Amygdala (tissue), 56 donors: ENCODE measurements at places on chromosomes 6 and 20.
A peak's percentile ranks its signal among the peaks of the same experiment; 100 is the strongest.

- DNase-seq = peak; percentile 29
These were observed 190.1 kb downstream of the SCP2D1 start for GRCh38 chr20:19003366-19004336.

DNA sequence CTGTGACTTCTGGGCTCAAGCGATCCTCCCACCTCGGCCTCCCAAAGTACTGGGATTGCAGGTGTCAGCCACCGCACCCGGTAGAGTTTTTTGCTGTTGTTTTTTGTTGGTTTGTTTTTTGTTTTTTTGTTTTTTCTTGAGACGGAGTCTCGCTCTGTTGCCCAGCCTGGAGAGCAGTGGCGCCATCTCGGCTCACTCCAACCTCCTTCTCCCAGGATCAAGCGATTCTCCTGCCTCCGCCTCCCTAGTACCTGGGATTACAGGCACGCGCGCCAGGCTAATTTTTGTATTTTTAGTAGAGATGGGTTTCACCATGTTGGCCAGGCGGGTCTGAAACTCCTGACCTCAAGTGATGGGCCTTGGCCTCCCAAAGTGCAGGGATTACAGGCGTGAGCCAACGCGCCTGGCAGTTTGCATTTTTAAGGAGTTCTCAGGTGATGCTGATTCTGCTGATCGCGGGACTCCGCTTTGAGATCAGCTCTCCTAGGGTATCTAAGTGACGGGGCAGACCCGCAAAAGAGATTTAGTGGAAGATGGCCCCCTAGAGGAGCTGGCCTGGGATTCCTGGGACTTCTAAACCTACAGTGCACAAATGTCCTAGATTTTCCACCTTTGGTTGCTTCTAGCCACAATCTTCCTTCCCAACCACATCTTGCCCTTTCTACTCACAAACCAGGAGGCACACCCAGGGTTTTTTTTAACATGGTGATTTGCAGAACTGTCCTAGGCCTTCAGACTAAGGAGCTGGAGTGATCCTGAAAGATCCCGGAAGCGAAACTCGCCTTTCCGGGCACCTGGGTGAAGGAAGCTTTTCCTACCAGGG, 45.2 kb downstream of the DPPA5 start:
- DNase-seq = no peak

GRCh38 chr6:2641044-2641725, 109.5 kb downstream of the MYLK4 start:
- no peak for DNase-seq

DNA sequence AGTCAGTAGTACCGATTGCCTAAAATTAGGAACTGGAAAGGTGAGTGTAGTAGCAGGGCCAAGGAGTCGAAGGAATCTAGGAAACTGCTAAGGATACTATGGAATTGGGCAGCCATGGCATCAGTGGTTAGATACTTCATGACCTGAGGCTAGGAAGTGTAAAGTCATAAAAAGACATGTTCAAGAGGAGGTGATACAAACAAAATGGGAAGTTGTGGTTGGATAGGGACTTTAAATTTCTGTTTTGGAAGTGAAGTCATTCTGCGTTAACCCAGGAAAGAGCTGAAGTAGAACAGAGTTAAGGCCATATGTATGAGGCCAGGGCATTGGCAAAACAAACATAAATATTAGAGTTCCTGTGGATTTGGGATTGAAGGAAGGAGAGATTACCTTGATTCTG, 88.6 kb upstream of the TMEM181 start:
- DNase-seq = no peak

- no peak for DNase-seq
These were observed 1.1 kb downstream of the BPIFB3 start for GRCh38 chr20:33054791-33055190.

GRCh38 chr20:23231561-23232218, 118.9 kb upstream of the NXT1 start:
- no peak for DNase-seq

DNA sequence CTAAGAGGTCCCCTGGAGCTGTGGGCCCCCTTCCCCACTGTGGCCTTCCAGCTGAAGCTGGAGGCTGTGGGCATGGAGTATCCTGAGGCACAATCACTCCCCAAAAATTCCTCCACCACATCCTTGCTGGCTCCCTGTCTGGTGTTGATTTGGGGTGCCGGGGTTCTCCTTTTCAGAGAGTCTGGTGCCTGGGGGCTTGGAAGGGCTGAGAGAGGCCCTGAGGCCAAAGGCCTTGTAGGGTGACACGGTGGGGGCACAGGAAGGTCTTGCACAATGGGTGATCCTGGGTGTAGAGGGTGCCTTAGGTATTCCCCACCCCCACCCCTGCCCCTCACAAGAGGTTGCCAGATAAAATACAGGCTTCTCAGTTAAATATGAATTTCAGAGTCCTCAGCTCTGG, 33.2 kb upstream of the VEGFA start:
- DNase-seq = no peak

DNA sequence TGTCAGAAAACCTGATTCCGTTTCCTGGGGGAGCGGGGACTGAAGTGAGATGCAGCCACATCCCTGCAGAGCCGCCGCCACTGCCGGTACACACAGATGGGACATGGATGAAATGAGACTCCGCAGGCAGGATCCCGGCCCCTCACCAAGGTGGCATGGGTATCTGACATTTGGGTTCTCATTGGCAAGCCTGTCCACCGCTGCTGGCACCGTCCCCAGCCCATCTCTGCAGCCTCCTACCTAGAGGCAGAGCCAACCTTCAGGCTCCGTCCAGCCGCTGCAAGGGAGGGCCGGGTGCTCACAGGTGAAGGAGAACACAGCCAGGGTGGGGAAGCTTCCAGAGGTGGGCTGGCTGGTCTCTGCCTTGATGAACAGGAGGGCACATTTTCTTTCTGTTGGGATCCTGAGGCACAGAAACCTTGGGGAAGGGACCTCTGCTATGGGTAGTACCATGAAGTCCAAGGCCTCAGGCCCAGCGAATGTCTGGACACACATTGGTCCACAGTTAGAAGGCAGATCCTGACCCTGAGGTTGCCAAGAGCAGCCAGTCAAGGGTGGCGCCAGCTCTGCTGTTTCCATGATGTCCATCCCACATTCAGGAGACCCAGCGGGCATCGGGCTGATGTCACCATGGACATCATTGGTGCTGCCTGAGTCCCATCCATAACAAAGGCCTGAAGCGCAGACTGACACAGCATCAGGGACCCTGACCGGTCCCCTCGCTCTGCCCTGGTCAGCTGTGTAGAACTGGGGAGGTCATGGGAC, 177.4 kb downstream of the TAF4 start:
- DNase-seq = no peak

GRCh38 chr20:57707849-57708693, 1.7 kb downstream of the PMEPA1 start:
- no peak for DNase-seq

- no peak for DNase-seq
These were observed 399.8 kb upstream of the MAN1A1 start for GRCh38 chr6:119749335-119749734.

GRCh38 chr6:119361209-119361608, 11.6 kb upstream of the MAN1A1 start:
- no peak for DNase-seq

DNA sequence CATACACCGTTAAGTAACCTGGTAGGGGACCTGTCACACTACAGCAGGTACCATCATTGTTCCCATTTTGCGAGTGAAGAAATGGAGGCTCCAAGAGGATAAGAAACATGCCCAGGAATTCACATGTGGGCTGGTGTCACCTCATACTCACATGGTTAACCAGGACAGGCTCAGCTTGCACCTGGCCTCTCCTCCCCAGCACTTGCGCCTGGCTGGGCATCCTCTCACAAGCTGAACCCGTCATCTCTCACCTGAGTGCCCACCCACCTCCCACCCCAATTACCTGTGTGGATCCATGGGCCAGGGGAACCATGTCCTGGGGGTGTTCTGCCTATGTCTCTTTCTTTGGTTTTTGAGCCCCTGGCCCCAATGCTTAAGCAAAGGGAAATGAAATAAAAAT, 1.5 kb downstream of the SFTA2 start:
- no peak for DNase-seq

DNA sequence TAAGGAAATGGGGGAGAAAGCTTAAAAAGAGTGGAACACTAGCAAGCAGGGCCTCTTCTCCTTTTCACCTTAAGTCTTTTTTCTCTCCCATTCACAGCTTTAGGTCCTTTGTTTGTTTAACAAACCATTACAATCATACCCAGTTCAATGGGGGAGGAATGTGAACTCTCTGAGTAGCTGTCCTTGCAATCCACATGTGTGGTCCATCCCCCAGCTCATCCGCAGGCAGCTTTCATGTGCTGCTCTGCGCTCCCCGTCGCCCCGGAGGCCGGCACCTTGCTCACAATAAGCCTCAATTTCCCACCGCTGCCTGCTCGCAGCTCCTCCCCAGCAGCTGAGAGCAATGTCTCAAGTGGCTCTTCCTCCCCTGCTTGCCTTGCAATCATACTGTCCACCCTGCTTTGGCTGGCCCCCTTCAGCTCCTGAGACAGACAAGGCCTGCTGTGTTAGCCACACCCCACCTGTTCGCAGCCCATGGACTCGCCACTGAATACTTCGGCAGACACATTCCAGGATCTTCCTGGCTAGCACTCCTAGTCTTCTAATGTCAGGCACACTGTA, 49.1 kb downstream of the PLAGL1 start:
- no peak for DNase-seq

GRCh38 chr6:24743944-24744335, 25.0 kb upstream of the C6orf62 start:
- no peak for DNase-seq

DNA sequence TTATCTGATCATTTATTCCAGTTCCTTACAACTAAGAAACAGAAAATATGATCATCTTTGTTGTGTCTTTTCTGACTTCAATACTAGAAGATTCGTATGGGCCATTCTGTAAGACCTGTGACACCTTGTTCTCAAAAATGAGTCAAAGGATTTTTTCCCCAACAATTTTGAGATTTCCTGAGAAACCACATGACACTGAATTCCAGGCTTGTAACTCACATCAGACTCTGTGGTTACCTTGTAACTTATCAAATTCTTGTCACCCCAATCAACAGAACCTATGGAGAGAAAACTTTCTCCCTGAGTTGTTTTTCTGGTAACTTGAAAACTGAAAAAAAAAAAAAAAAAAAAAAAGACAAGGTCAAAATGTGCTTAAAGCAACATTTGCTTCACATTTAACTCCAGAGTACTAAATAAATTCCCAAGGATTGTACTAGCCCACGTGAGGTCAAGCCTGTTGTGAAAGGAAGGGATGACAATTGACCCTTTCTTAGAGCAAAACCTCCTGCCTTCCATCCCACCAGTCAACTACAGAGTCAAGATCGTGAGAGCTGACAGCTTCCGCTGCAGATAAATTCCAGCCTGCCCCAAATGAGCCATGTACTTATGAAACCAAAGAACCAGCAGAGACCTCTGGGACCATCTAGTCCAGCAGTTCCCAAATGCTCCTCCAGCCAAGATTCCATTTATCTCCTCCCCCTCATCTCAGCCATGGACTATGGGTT, 140.3 kb downstream of the TBX18 start:
- DNase-seq = no peak

- DNase-seq = no peak
These were observed 150.0 kb downstream of the GJA10 start for GRCh38 chr6:90044182-90044832.

DNA sequence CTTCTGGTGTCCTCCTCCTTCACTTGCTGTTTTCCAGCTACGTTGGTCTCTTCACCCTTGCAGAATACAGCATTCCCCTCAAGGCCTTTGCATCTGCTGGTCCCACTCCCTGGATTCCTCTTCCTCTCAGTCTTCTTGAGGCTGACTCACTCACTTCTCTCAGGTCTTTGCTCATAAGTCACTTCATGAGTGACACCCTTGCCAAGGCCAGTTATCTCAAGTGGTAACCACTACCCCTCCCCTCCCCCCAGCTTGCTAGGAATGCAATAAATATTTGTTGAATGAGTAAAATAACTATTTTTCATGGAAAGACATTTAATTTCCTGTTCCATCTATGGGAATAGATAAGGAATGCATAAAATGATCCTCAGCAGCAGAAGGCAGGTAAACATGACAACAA, 131.7 kb downstream of the PLCB4 start:
- DNase-seq = no peak

DNA sequence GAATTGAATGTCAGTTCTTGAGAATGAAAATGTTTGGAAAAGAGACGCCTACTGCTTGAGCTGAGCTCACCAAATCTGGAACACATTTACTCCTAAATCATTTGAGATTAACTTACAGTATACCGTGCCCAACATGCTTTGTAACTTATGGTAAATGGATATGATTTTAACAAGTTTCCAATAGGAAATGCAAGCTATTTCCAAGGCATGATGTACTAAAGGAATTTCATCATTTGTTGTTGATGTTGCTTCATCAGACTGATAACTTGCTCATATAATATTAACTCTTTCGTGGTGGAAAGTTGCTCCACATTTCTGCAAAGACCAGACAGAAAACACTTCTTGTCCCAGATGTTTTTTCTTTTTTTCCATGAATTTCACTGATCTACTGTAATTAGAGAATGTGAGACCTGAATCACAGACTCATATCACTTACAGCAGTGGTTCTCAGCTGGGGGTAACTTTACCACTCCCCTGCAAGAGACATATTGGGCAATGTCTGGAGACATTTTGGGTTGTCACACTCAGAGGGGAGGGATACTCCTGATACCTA, 116.6 kb upstream of the TRAF3IP2 start:
- DNase-seq = no peak

DNA sequence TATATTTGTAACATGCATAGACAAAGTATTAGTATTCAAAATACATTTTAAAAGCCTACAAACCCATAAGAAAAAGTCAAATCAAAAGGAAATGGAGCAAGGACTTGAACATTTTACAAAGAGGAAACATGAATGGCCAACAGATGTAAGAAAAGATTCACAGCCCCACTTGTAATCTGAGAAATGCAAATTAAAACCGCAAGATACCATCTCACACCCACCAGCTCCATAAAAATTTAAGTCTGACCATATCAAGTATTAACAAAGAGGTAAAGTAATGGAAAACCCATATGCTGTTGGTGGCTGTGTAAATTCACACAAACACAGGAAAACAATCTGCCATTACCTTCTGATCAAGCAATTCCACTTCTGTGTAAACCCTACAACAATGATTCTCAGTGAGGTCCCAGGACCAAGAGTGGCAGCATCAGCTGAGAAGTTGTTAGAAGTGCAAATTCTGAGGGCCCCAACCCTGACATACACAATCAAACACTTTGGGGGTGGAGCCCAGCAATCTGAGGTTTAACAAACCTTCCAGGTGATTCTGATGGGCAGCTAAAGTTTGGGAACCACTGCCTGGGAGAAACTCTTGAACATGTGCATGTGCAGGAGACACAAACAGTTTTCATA, 30.9 kb downstream of the BCL2L1 start:
- no peak for DNase-seq

DNA sequence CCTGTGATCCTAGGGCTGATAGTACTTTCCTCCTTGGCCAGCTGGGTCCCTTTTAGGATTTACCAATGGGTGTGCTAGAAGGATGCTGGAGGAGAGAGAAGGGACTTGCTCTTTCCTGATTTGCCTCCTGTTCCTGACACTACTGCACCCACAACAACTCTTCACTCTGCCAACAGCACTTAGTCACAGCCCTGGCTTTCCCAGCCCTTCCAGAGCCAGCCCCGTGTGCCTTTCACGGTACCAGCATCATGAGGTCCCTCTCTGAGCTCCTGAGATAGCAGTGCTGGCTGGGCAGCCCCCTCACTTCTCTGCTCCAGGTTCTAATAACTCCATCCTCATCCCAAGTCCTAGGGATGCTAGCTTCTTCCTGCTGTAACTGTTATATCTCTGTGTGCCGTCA, 80.9 kb downstream of the DNAH8 start:
- no peak for DNase-seq
